ENCODE measurements at places on chromosomes 3 and 15. TPM values are rescaled to one million over a fixed set of nuclear protein-coding genes. Genes with fewer than 3 reads are reported as not detected.

- no peak for DNase-seq
Measured at GRCh38 chr15:52318729-52319500, 23.3 kb upstream of the MYO5C start.

DNA sequence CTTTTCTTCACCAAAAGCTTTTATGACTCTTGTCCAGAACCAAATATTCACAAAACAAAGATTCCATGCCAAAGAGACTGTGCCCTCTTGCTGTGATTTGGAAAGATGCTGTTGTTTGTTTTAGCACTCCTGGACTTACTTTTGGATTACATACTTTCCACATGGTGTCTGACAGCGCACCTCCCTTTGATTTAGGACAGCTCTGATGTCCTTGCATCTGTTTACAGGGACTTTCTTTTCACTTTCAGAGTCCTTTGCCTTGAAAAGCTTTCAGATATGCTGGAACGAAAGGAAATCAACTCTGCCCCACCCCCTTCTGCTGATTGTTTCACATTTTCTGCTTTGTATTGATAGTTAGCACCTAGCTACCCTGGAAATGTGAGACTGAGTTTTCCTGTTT is 133.0 kb upstream of the NR2E3 start:
- no peak for DNase-seq

GRCh38 chr15:66566963-66567531 is 1.2 kb upstream of the LCTL start:
- DNase-seq: peak; percentile 55

EXD1 gene
- total RNA-seq: not detected

DNA sequence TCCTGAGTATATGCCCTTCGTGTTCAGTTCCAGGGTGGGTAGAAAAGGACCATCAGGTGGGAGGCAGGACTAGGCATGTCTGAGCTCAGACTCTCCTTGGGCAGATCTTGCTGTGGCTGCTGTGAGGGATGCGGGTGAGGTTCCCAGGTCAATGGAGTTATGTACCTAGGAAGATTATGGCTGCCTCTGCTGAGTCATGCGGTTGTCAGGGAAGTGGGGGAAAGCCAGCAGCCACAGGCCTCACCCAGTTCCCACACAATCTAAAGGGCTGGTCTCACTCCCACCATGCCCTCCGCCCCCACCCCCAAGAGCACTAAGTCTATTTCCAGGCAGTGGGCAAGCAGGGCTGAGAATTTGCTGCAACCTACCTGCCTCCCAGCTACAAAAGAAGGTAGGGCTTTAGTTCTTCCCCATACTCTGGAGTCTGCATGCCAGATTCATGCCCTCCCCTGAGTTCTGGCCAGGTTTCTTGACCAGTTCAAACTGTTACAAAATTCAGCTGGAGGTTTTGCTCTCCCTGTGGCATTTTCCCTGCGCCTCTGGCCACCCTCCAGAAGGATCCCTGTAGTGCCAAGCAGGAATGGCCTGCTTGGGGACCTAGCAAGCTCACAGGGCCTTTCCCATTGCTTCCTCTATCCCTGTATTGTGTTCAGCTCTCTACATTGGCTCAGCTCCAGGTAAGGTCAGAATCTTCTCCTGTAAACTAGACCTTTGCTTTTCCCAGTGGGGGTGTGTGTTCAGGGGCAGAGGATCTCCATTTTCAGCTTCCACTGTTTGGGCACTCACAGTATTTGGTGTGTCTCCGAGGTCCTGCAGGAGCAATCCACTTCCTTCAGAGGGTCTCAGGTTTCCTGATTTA is 12.7 kb upstream of the TMCO5A start:
- DNase-seq: no peak

- no peak for DNase-seq
Measured at GRCh38 chr3:58109752-58110151, 101.0 kb downstream of the DNASE1L3 start.

DNA sequence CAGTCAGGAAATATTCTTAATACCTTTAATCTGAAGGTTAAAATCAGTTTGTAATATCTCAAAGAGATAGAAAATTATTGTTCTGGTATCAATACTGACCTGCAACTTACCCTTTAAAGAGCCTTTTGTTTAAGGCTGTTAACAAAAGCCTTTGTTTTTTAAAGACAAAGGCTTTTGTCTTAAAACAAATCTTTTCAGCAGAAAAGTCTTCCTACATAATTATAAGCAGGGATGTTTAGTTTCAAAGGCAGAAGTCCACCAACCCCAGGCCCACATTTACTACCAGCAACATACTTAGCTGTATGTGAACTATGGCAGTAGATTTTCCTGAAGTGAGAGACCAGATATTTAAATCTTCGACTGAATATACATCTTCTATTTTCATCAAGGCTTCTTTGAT is 36.2 kb downstream of the SLC30A4 start:
- DNase-seq: no peak

- no peak for DNase-seq
Measured at GRCh38 chr3:144229953-144230352, 258.3 kb downstream of the DIPK2A start.

UROC1 gene
- not detected for total RNA-seq

FSD2 gene
- total RNA-seq: not detected

GRCh38 chr3:38454178-38454883 is 641 bp downstream of the ACVR2B start:
- DNase-seq: no peak

TYRO3 gene
- 104 TPM for total RNA-seq

DNA sequence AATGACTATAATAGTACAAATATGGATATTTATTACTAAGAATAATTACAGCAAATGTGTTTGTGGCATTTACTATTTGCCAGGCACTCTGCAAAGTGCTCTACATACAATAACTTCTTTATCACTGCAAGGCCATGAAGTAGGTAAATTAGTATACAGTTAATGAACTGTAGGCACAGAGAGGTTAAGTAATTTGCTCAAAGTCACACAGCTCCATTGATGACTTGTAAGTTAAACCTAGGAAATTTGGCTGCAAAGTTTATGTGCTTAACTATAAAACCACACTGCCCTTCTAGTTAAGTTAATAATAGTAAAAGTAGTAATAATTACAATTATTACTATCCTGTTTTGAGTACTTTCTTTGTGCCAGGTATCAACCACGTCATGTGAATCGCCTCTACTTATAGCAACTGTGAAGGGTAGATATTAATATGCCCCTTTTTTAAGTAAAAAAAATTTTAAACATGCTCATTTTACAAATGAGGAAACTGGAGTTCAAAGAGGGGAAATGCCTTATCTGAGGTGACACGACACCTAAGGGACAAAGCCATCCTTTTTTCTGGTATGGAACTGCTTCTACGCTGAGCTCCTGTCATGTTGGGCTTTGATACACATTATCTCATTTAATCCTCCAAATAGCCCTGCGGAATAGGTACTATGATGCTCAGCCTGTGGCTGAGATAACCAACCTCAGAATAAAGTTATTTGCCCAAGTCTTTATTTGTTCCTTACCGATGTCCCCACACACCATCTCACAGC is 8.5 kb downstream of the BHLHE40 start:
- no peak for DNase-seq

GATM gene
- 7.3 TPM for total RNA-seq

GRCh38 chr3:56059731-56060130 is 408.5 kb downstream of the ERC2 start:
- no peak for DNase-seq

- DNase-seq: peak; percentile 52
Measured at GRCh38 chr15:63891079-63891767, 57.5 kb upstream of the HERC1 start.

DNA sequence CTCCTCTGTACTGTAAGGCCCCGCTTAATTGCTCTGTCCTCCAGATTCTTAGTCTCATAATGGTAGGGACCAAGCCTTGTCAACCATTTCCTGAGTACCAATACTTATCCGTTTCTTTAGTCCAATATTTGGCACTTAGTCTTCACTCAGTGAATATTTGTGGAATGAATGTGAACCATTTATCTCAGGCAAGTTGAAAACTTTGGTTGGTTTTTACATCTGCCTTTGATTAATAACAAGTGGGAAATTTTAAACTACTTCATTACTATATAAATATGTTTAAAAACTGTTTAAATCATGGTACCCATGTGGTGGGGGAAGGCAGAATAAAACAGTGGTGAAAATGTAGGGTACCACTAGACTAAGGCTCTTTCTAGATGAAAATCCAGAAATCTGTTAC is 15.2 kb downstream of the CA12 start:
- no peak for DNase-seq

SLC22A13 gene
- total RNA-seq: 0.85 TPM

GRCh38 chr3:63405882-63406281 is 127.8 kb downstream of the SYNPR start:
- no peak for DNase-seq

LTF gene
- total RNA-seq: not detected

- DNase-seq: no peak
Measured at GRCh38 chr3:108333961-108334360, 37.6 kb downstream of the HHLA2 start.

SLCO2A1 gene
- total RNA-seq: 25.5 TPM

DNA sequence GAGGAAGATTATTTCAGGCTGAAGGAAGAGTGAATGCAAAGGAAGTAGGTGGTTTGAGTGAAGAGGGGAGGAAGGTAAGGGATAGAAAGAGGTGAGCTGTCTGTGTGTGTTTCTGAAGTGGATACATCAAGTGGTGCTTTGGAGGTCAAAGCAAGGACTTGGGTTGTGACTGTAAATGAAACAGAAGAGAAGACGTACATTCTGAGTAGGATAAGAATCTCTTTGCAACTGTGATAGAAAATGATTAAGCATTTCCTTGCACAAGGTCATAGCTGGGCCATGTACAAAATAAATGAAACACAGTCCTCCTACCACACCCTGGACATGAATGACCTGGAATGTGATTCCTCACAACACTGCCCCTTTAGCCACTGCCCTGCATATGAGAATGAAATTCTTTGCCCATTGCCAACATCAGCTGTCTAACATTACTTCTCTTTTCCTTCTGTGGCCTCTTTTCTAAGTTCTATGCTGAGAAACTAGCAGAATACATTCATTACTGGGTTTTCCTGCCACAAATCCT is 28.3 kb upstream of the MINDY4B start:
- no peak for DNase-seq

GRCh38 chr3:59559721-59560435 is 510.1 kb upstream of the CFAP20DC start:
- no peak for DNase-seq

DNA sequence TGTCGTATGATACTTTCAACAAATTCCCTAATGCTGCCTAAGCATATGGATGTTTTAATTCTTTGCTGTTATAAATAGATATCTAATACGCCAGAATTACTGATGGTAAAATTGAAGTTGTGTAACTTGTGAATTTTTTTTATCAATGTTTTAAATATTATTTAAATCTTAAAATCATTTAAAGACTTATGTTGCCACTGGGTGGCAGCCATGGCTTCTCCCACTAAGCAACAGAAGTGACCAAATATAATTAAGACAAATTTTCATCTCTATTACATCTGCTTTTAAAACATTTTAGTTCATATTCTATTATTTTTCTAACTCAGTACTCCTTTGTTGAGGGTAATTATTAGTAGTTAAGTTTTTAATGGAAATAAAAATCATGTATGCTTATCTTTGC is 8.1 kb upstream of the IL20RB start:
- no peak for DNase-seq

- no peak for DNase-seq
Measured at GRCh38 chr3:8152821-8153418, 348.7 kb upstream of the LMCD1 start.

DNA sequence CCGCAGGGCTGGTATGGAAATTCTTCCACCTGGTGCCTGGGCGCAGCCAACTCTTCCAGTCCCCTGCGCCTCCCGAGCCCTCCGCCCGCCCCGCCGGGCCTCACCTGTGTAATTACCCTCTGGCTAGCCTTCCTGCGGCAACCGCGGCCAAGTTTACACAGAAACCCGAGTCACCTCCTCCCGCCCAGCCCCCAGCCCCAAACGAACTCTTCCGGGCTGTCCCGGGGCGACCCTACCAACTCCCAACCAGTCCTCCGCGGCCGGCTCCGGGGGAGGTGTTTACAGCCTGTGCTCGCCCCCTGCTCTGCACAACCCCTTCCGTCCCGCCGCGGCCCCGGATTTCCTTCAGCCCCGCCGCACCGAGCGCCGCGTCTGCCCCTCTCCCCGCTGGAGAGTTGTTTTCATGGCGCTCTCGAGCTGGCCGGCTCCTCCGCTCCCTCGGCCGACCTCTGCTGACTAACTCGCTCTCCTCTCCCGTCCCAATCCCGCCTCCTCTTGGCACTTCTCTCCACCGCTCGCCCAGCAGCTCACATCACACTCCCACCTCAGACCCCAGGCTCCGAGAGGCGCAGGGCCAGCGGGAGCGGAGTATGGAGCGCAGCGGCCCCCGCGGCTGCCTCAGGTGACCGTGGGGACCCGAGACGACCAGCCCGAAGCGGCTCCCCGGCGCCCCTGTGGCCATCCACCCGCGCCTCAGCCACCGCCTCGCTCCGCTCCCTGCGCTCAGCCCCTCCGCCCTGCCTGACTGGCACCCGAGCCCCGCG is 538 bp downstream of the ATOSA start:
- DNase-seq: no peak

- no peak for DNase-seq
Measured at GRCh38 chr3:71476950-71477349, 106.6 kb downstream of the FOXP1 start.

GTPBP8 gene
- total RNA-seq: 29.6 TPM

DNA sequence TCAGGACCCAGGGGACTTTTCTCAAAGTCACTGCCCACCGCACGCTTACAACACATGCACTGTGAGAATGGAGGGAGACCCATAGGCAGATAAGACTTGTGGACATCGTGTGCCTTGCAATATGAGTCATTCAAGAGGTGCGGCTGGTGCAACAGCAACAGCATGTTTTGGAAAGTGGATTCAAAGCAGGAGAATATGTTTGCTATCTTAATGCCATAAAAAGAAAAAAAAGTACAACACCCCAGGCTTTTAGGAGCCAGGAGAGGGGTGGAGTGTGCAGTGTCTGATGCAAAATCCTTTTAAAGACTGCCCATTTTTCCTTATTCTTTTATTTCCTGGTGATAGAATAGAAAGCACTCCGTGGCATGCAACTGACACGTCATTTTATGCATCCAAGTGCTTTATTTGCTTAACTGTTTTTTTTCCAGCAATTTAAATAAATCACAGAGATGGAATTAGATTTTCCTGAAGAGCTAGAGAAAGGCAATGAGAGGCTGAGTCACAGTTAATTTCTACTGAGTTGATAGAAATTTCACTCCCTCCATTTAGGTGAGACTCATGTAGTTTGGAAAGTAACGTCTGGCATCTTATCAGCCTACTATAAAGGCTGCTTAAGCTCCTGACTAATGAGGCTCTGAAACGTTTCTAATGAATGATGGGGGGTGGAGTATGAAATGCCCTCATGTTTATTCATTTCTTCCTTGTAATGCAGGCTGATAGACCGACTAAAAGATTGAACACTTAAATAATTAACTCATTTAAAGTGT is 96.4 kb downstream of the NSUN3 start:
- no peak for DNase-seq

ITIH4 gene
- total RNA-seq: 12.0 TPM

DNA sequence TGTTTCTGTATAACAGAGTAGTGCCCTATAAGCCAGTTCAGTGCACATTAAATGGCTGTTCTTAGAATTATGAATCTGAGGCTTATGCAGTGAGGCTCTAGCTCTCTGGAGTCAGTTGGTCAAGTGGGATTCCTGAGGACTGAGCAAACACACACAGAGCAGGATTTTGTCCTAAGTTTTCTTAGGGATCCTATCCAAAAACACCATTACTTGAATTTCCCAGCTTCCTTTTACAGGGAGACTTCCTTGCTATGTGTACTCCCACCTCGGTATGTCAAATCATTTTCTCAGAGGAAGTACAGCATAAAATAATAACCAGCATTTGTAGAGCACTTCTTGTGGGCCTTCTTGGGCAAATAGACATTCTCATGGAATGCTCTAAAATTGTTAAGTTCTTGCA is 63.1 kb upstream of the GOLGA6B start:
- DNase-seq: no peak

GRCh38 chr3:151327571-151328198 is 1.7 kb downstream of the P2RY13 start:
- no peak for DNase-seq
